Temporal lobe (tissue), 4 donors: ENCODE measurements at places on chromosomes 6 and 20. TPM values are rescaled to one million over a fixed set of nuclear protein-coding genes. Genes with fewer than 3 reads are reported as not detected.

The ADGRB3 gene
- total RNA-seq = 110 TPM

The ZNF512B gene
- total RNA-seq = 15.0 TPM

The FGD2 gene
- total RNA-seq = 2.2 TPM

The LY86 gene
- 2.0 TPM for total RNA-seq

The CTCFL gene
- total RNA-seq = not detected

The SASH1 gene
- total RNA-seq = 19.4 TPM

The OLIG3 gene
- total RNA-seq = not detected
